GM03348 (cell line): ENCODE measurements at places on chromosomes 5 and 9.

DNA sequence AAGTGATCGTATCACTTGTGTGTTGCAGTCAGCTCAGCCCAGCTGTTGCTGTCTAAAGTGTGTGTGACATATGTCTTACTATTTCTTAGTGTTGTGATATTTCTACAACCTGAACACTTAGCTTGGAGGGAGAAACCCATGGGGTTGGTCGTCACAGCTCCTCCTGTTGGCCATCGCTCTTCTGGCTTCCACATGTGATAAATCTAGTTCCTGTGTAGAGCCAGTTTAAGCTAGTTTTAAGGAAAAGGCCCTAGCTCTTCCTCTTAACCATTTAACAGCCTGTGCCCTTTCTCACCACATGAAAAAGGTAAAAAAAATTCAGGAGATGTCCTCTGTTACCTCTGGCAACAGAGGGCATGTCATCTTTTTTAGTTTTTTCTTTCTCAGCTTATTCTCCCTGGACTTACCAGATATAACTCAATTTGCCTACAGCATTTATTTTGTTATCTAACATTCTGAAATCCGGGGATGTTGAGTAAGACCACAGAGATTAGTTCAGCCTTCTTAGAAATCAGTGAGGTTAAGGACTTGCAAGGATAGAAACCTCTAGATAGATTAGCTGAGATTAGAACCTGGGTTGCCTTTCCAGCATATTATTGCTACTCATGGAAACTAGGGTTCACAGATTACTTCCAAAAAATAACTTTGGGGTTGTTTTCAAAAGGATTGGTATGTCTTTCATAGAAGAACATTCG, 100.4 kb downstream of the GAPVD1 start:
- no peak for DNase-seq

GRCh38 chr5:107917983-107918382, 247.2 kb upstream of the EFNA5 start:
- DNase-seq, result peak; percentile 71

DNA sequence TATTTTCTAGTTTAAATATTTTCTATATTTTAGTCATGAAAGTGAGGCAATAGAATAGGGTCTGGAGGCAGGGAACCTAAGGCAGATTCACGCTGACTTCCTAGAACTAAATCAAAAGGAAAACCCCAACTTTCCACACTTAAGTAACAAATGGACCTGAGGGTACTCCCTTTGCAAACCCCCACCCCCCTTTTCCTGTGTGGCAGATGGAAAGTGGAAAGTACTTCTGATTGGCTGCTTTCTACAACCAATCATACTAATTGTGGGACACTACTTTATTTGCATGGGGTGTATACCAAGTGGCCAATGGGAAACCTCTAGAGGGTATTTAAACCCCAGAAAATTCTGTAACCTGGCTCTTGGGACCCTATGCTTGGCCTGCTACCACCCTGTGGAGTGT, 4.8 kb upstream of the CENPH start:
- no peak for DNase-seq

- peak; percentile 10 for DNase-seq
Measured at GRCh38 chr5:97425511-97425910, 242.5 kb upstream of the RIOK2 start.

- no peak for DNase-seq
Measured at GRCh38 chr9:26685818-26686217, 206.8 kb downstream of the CAAP1 start.

GRCh38 chr5:110496276-110496675, 230.2 kb downstream of the TMEM232 start:
- no peak for DNase-seq

DNA sequence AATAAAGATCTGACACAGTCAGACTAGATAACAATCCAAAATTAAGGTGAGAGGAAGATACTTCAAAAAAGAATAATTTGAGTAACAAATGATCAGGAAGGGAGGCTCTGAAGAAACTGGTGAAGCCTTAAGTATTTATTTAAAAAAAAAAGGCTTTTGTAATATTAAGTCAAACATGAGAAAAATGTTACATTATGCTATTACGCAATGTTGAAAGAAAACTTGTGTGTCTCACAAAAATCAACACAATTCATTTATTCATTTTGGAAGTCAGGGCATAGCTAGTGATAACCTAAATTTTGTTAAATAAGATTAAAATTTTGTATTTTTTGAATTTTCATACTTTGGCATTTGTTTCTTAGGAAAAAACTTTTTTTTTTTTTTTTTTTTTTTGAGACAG, 28.2 kb downstream of the WDR41 start:
- DNase-seq, result peak; percentile 27

GRCh38 chr5:43068037-43068436, 27.9 kb upstream of the ANXA2R start:
- no peak for DNase-seq

GRCh38 chr9:13721481-13722235, 442.2 kb upstream of the MPDZ start:
- DNase-seq, result peak; percentile 18

- DNase-seq, result peak; percentile 32
Measured at GRCh38 chr5:44389090-44389822, at the start of gene FGF10. Gene FGF10, minus strand, starts transcription at chr5:44389420. Its CDS starts 738 bp downstream, at chr5:44388682.

DNA sequence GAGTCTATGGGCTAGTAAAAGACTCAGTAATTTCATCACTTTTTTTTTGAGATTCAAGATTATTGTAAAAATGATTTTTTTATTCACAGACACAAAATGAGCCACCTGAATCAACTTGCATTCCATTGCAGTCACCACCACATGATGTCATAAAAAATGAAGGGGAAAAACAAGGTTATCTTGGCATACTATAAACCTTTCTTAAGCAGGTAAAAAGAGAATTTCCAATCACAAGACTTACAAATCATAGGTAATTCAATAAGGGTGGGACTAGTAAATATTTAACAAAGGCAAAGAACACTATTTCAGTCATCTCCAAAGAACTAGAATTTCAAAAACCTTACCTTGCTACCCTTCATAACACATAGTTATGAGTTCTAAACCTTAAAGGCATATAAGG, 30.7 kb downstream of the TRPM6 start:
- DNase-seq, result no peak

- no peak for DNase-seq
Measured at GRCh38 chr9:7752481-7752880, 47.1 kb downstream of the DMAC1 start.

DNA sequence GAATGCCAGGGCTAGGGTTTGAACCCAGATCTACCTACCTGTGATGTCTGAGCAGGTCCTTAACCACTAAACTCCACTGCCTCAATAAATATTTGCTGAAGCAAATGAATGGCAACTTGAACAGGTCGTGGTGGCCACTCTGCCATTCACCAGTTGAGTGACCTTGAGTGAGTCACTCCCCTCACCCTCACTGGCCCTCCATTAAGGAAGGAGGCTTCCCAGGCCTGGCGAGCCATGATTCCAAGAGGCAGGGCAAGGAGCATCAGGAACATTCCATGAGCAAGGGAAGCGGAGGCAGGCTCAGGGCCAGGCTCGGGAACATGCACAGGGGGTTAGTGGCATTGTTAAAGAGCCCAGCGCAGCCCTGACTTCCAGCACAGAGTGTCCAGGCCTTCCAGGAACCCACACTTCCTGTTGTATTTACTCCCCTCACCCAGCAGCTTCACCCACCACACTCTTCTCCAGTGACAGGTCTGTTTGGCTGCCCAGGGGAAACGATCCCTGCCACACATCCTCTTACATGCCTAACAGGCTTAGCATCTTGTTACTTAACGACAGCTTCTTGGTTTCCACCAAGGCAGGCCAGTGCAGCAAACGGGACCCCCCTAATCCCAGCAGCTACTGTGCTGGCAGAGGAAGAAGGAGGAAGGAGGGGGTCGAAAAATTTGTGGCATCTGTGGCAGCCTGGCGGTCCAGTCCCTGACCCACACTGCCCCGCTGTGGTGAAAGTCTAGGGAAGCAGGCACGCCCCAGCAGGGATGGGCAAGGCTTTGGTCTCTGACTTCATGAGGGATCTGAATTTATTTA, 43.7 kb upstream of the TTC1 start:
- DNase-seq, result peak; percentile 91

DNA sequence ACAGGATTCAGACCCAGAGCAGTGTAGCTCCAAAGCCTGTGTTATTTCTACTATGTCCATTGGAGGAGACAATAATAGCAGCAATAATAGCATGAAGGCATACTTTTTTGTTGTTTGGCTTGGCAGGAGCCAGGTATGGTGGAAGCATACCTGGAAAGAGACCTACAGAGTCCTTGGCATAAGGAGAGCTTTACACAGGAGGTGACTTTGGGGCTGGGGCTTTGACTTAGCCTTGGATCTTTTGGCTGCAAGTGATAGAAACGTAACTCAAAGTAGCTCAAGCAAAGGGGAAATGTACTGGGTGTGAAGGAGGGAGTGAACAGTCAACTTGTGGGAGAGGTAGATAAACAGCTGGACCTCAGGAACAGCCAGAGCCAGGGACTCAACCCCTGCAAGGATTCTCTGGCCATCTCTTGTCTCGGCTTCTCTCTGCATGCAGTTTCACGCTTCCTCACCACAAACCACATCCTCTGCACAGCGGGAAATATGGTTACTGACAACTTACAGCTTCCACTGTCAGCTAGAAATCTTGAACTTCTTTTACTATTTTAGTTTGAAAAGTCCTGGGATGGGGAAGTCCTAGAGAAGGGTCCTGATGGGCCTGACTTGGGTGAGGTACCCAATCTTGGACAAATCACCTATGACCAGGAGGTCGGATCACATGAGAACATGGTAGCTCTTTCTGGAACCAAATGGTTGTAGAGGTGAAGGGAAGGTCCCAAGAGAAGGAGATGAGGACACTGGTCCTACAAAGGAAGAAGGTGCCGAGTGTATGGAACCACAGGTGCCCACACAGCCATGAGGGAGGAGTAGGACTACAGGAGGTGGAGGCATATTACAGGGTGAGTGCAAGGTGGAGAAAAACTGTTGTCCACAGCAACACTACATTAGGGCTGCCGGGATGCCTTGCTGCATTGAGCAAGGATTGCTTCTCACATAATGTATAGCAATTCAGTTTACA, 47.0 kb upstream of the TGFBR1 start:
- peak; percentile 57 for DNase-seq

DNA sequence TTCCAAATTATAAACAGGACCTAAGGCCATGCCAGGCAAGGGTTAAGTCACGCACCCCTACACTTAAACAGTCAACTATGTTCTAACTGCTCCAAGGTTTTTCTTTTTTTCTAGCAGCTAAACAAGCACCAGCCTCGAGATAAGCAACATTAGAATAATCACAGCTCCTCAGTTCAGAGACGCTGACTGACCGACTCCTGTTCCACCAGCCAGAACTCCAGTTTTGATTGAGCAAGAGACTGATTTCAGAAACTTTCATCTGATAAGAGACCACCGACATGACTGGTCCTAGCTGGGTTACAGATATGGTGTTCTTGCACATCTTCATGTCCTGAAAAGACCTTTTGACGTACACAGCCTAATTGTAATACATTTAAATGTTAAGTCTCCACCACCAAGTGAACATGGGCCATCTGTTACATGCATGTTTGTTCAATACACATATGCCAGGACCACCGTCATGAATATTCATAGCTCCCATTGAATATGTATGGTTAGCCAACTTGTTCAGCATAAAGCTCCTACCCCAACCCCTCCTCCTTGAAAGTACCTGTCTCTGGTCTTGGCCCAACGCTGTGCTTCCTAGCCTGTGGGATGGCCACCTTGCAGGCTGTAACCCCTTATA, 23.7 kb upstream of the OTULINL start:
- DNase-seq, result no peak

DNA sequence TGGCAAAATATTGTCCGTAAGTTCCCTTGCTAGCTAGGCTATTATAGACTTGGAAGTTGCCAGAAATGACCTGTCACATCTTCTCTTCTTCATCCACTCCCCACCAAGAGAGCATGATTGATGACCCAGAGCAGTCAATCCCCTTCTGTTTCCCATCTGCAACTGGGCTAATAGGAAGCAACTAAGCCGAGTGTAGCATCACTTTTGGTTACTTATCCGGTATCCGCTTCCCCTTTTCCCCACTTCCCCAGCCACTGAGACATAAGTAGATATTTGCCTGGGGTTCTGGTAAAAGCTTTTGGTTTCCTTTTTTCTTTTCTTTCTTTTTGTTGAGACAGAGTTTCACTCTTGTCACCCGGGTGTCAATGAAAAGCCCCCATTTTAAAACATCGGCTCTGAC, 29.4 kb upstream of the LIFR start:
- no peak for DNase-seq

GRCh38 chr5:133790898-133791297, 177.5 kb downstream of the C5orf15 start:
- no peak for DNase-seq

- DNase-seq, result no peak
Measured at GRCh38 chr9:120151806-120152205, 428.2 kb downstream of the CDK5RAP2 start.

- peak; percentile 1 for DNase-seq
Measured at GRCh38 chr9:102631559-102631958, 363.6 kb upstream of the CYLC2 start.

DNA sequence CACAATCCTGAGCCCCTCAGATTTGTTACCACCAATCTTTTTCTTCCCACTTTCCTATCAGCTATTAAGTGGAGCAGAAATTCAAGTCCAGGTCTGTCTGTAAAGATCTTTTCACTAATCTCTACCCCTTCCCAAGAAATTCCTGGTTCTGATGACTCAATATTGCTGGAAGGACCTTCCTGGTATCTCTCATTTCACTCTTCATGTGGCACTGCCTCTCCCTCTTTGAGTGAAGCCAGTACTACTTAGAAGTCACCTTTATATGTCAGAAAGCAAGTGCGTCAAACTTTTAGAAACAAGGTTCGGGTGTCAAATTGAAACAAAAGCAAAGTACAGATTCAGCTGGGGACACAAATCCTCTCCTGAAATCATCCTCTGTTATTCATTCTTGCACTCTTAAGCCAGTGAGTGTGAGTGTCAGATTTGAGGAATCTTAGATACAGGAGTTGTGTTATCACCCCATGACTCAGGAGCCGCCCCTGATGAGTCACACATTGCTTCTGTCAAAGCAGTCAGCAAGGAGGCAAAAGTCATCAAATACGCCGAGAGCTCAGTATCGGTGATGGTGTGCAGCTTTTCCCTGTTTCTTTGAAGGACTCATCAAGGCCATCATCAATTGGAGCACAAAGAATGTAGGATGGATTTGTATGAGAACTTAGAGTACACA, 313.0 kb downstream of the CETN3 start:
- DNase-seq, result peak; percentile 5

DNA sequence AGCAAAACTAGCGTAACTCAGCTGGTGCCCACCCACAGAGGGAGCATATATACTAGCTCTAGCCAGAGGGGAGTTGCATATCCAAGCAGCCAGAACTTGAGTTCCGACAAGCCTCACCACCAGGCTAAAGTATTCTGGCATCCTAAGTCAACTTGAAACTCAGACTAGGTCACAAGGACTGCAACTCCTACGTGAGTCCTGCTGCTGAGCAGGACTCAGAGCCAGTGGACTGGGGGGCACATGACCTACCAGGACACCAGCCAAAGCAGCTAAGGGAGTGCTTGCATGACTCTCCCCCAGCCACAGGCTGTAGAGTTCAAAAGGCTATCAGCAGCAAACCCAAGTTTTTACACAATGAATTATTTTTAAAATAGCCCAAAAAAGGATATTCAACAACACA, 26.1 kb downstream of the SPDL1 start:
- no peak for DNase-seq
